Right ventricle myocardium superior (tissue), 1 donor: ENCODE measurements at places on chromosomes 1 and 21.

DNA sequence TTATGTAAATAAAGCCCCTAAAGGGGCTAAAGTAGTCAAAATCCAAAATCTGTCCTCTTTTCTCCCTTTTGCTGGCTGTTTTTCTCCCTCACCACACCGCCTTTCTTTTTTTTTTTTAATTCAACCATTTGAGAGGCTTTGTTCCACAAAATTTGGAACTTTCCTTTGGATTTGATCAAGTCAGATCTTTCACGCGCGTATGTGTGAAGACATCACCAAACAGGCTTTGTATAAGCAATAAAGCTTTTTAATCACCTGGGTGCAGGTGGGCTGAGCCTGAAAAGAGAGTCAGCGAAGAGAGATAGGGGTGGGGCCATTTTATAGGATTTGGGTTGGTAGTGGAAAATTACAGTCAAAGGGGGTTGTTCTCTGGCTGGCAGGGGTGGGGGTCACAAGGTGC, 5.3 kb upstream of the HPDL start:
- no peak for DNase-seq

DNA sequence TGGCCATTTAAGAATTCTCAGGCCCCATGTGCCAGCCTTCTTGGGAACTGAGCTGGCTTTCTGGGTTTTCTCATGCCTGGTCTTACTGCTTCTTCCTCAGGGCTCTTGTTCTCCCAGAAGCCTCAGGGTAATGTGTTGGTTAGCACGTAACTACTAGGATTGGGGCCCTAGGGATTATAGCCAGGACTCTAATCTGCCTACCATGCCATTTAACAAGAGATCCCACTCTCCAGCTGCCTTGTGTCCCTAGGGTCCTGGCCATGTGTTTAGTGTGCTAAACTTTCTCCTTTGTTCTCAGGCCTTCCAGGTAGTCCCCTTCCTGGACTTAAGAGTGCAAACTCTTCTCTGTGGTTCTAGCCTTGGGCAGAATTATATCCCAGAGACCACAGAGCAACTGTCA, 2.2 kb upstream of the SH3BGRL3 start:
- DNase-seq, result no peak

DNA sequence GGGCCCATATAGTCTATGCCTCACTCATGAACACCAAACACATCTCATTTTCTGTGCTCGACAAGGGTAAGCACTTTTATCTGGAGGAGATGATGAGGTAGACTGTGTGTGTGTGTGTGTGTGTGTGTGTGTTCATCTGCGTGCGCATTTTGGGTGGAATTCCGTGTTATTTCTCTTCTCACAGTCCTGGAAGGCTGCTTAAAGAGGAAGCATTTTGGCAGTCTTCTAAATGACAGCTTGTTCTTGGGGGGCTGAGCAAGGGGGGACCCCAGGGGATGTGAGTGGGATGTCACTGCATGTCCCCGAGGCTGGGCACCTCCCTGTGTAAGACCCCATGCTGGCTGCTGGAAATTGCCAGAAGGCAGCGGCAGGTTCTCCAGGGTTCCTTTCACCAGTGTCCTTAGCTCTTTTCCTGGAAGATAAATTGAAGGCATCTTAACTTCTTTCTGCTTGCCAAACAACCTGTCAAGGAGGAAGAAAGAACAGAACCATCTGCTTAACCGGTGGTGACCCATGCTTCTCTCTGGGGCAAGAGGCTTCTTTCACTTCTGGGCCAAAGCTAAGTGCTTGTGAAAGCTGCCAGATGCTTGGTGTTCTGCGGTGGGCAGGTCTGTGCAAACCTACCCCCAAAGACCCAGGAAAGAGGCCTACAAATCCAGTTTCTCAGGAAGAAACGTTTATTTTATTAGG, 9.9 kb upstream of the RD3 start:
- no peak for DNase-seq

- DNase-seq, result no peak
Observed at GRCh38 chr1:25651036-25651640, 34.5 kb downstream of the MAN1C1 start.

GRCh38 chr1:202599669-202600431, 110.4 kb downstream of the SYT2 start:
- DNase-seq, result peak; percentile 68

DNA sequence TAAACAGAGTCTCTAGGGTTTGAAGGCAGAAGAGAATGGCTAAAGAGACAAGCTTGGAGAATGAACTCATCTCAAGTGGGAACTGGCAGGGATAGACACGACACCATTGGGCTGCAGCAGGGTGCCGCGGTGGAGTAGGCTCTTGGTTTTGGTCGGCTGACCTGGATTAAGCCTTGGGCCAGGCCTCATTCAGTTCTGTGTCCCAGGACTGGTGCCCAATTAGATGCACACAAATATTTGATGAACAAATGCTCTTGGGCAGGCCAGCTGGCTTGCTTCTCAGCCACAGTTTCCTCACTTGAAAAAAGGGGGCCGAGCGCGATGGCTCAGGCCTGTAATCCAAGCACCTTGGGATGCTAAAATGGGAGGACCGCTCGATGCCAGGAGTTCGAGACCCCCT, 53.4 kb upstream of the CITED4 start:
- DNase-seq, result no peak

DNA sequence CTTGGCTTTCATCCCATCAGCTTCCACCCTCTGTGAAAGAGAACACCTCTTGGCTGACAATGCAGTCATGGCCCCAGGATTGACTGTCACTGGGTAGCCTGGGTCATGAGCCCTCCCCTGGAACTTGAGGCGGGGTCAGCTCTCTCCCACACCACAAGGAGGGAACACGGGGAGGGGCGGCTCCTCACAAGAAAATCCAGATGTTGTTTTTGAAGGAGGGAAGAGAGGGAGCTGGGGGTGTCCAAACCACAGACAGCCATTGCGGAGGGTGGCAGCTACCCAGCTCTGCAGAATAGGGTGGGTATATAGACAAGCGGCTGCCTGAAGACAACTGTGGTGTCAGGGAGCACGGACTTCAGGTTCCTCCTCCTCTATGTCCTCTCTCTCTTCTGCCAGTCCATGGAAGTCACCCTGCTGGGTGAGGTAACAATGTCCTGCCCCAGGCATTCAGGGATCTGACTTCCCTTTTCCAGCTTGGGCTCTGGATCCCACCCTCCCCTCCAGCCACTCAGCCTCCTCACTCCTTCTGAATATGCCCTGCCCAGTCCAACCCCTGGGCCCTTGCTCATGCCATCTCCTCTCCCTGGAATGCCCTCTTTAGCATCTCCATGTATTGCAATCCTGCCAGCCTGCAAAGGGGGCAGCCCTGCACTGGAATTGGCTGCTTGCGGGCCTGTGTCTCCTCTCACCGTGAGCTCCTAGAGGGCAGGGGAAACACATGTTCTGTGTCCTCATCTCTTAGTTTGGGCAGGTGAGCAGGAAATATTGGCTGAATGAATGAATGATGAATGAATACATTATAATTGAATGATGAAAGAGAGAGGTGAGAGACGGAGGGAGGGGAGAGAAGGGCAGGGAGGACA, 60.9 kb upstream of the RUNX3 start:
- DNase-seq, result no peak

- peak; percentile 42 for DNase-seq
Observed at GRCh38 chr1:244022311-244022710, 28.8 kb upstream of the ZBTB18 start.

- no peak for DNase-seq
Observed at GRCh38 chr1:19525607-19526545, 40.5 kb upstream of the CAPZB start.

DNA sequence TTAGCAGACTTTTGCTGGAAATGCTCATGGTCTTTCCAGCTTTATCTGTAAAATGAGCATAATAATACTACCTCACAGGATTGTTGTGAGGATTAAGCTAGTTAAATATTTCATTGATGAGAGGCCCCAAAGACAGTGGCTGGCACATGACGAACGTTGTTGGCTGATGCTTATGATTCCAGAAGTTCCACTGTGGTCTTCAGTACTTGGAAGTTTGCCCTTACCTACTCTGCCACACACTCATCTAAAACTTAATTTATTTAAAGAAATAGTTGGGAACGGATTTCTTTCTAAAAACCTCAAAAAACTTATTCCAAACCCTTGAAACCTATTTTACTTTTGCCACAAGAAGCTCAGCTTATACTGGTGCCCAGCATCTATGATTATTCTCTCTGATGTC, 170.7 kb downstream of the DHRS3 start:
- no peak for DNase-seq

- peak; percentile 59 for DNase-seq
Observed at GRCh38 chr1:53327182-53327913, 522 bp downstream of the LRP8 start.

- DNase-seq, result no peak
Observed at GRCh38 chr1:92399076-92399475, 87.6 kb downstream of the GFI1 start.

GRCh38 chr1:89657886-89658285, 25.0 kb downstream of the LRRC8C start:
- DNase-seq, result no peak

DNA sequence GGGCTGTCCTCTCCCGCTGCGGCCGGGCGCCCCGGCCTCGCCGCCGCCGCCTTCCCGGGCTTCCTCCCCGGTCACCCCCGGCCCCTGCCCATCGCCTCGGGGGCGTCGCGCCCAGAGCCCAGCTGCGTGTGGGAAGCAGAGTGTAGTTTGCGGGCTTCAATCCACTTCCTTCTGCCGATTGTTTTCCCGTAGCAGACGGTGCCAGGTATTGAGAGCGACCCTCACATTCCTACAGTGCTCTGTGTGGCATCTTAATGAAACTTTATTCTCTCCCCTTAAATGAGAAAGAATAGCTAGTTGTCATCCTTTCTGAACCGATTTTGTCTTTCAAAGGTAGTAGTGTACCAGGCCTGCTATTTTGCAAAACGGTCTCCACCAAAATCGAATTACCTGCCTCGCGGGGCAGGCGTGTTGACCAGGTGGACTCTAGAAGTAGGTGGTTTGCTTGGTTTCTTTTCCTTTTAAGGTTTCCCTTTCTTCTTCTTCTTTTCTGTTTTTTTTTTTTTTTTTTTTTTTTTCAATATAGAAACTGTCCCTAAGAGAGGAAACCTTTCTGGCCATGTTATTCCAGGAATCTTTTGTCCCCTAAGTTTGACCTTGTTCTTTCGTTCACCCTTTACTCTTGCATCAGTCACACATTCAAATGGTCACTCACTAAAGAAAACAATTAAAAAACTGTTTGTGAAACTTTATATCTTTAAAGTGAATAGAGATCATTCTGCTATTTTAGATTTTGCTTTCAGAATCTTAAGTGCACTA, 881 bp downstream of the USP25 start:
- no peak for DNase-seq

DNA sequence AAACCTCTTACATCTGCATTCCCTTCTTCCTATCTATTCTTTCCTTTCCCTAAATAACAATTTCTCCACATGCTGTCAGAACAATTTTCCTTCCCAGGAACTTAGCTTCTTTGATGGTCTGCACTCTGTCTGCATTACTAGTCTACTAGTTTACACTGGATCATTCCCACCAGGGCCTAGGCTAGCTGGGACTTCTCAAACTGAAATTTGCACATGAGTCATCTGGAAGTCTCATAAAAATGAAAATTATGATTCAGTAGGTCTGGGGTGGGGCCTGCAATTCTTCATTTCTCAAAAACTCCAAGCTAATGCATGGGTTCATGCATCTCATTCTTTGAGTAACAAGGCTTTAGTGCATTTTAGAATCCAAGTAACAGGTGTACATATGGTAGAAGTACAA, 74.2 kb downstream of the GABPA start:
- no peak for DNase-seq

DNA sequence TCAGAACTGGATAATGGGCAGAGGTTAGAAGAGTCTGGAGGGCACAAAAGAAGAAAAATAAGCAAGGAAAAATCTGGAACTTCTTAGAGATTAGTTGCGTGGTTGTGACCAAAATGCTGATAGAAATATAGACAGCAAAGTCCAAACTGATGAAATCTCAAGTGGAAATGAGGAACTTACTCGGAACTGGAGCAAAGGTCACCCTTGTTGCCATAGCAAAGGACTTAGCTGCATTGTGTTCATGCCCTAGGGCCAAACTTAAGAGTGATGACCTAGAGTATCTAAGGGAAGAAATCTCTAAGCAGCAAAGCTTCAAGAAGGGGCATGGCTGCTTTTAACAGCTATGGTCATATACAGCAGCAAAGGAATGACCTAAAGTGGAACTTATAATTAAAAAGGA, 180.0 kb downstream of the TTLL7 start:
- DNase-seq, result no peak

GRCh38 chr1:71621785-71622184, 541.0 kb upstream of the ZRANB2 start:
- no peak for DNase-seq

- DNase-seq, result no peak
Observed at GRCh38 chr1:229184066-229184465, 86.8 kb upstream of the RAB4A start.

DNA sequence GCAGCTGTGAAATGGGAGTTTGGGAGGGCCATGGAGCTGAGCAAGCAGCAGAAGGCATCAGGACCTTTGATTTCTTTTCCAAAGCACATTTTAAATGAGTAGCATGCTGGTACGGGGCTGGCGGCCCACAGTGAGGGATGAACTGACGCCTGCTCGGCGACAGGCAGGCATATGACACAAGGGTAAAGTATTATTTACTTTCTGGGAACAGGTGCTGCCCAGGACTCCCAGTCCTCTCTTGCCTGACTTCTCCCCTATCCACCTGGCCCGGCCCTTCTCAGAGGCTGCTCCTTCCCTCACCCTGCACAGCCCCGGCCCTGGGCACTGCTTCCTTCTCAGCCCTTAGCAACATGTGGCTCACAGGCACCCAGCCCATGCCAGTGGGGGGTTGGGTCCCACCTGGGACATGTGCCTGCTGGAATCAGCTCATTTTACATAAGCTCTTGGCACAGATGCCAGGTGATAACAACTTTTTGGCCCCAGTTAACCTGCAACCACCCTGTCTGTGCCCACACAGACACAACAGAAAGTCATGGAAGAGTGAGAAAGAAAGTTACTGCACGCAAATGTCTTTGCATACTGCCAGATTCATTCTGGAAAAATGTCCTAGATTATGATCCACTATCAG, 112.3 kb upstream of the GADD45A start:
- peak; percentile 67 for DNase-seq

DNA sequence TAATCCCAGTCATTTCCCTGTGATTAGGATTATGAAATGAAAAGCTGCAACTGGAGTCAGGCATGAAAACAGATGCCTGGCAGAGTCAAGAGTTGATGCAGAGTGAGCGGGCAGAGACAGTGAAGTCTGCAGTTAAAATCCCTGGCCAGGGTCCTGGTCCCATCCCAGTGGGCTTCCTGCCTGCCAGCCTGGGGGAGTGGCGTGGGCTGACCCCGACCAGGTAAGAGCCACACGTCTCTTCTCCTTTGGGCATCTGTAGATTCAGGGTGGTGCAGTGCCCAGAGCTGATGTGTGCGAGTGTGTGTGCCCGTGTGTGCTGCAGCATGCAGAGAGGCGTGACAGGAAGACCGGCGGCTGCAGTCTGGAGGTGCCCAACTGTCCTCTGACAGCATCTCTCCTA, 6.2 kb upstream of the KIAA1614 start:
- no peak for DNase-seq

GRCh38 chr21:42737951-42738590, 84.7 kb downstream of the PDE9A start:
- DNase-seq, result peak; percentile 67

- DNase-seq, result no peak
Observed at GRCh38 chr1:31041529-31041928, 24.0 kb downstream of the PUM1 start.

GRCh38 chr1:53121319-53122172, 20.9 kb downstream of the SLC1A7 start:
- peak; percentile 76 for DNase-seq
